T-cell (primary cell): ENCODE measurements at places on chromosomes 4 and X.

- DNase-seq, result no peak
Measured at GRCh38 chr4:112897543-112897942, 151.9 kb upstream of the ANK2 start.

GRCh38 chrX:123184219-123184865 lies at the start of gene GRIA3:
Gene GRIA3, plus strand, starts transcription at chrX:123184278. Its CDS starts 258 bp downstream, at chrX:123184536.
- DNase-seq, result no peak

DNA sequence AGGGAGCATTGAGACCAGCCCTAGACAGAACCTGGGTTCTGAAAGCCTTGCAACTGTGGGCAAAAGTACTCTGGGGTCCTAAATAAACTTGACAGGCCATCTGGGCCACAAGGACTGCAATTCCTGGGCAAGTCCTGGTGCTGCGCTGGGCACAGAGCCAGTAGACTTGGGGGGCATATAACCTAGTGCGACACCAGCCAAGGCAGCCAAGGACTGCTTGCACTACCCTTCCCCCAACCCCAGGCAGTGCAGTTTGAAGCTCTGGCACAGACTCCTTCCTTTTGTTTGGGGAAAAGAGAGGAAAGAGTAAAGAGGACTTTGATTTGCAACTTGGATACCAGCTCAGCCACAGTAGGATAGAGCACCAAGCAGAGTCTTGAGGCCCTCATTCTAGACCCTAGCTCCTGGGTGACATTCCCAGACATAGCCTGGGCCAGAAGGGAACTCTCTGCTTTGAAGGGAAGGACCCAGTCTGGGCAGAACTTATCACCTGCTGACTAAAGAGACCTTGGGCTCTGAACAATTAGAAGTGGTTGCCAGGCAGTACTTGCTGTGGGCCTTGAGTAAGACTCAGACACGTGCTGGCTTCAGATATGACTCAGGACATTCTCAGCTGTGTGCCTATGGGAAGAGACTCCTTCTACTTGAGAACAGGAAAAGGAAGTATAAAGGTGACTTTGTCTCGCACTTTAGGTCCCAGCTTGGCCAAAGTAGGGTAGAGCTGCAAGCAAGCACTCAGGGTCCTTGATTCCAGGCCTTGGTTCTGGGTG lies 522.8 kb downstream of the GLUD2 start:
- DNase-seq, result no peak

GRCh38 chrX:121455890-121456289 lies 408.5 kb downstream of the GLUD2 start:
- no peak for DNase-seq

GRCh38 chr4:3243136-3243780 lies 5.7 kb upstream of the MSANTD1 start:
- no peak for DNase-seq
